ENCODE measurements at places on chromosomes 1 and 21.

DNA sequence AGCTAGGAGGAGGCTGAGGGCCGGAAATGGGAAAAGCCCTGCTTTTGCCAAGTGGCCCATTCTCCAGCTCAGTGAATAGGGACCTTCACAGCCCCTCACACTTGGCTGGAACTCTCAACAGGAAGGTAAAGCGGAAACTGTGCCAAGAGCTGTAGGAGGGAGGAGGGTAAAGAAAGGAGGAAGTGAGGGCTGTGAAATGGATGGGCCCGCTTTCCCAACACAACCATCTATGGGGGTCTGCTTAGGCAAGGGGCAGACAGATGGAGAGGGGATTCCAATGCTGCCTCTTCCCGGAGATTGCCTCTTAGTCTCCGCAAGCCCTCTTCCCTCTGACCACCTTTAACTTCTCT is 5.2 kb downstream of the INKA2 start:
- DNase-seq = no peak

- no peak for DNase-seq
Measured at GRCh38 chr21:33734291-33734690, 92.0 kb downstream of the ITSN1 start.

DNA sequence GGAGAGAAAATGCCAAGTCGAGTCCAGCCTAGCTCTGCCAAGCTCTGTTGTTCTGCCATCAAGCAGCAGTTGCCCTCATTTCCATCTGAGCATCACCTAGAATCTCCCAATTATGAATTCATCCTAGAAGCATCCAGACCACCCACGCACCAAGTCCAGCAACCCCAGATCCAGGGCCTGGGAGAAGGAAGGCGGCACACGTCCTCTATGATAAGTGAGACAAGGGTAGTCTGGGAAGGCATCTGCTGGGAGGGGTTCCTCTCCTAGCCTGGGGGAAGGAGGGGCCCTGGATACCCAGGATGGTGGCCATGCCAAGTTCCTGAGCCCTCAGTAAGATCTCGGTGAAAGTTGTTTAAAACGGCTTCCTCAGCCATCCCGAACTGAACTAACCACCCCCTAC is 70.7 kb downstream of the VWA5B1 start:
- DNase-seq = no peak

GRCh38 chr1:222594789-222595188 is 5.1 kb upstream of the TAF1A start:
- no peak for DNase-seq

- no peak for DNase-seq
Measured at GRCh38 chr1:68571454-68572235, 74.8 kb upstream of the DEPDC1 start.

DNA sequence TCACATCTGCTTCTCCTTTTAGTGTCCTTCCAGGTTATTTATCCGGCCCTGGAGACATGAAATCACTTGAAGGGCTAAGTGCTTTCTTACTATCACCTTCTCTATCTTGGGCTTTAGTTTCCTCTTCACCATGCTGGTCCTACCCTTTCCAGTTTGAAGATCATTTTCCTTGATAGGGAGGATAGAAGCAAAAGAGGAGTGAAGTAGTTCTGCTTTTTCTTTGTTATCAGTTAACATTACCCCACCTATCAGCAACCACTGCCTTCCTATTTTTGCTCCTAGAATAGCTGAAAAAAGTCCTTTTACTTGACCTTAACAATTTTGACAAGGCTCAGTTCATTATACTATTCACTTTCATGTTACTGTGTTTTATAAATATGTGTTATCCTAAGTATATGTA is 19.4 kb downstream of the RGL1 start:
- DNase-seq = no peak

DNA sequence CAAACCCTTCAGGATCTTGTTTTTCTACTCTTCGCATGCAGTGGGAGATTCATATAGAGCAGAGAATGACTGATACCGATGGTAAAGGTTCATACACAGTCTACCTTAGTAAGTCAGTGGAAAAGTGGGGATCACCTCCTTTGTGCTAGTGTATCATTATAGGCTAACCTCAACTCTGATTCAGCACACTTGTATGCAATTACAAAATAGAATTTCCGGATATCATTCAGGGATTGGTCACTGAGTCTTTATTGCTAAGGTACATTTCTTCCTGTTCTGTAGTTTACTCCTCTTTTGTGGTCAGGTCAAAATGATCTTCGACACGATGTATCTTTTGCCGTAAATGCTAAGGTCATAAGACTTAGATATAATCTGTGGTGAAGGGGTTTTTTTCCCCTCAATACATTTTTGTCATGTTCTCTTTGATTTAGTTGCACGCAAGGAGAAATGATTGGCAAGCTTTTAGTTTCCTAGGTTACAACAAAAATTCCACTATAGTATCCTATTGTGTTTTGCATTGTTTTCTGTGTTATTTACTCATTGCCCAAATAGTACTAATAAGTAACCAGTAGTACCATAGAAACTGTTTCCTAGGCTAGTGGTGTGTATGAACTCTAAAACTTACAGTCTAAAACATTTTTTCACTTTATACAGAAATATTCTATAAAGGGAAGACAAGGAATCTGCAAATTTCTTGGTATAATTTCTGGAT is 35.7 kb upstream of the PLA2G4A start:
- DNase-seq = no peak

- DNase-seq = no peak
Measured at GRCh38 chr21:14688412-14688811, 142.3 kb upstream of the SAMSN1 start.

GRCh38 chr1:15204931-15205330 is 42.1 kb upstream of the FHAD1 start:
- no peak for DNase-seq

DNA sequence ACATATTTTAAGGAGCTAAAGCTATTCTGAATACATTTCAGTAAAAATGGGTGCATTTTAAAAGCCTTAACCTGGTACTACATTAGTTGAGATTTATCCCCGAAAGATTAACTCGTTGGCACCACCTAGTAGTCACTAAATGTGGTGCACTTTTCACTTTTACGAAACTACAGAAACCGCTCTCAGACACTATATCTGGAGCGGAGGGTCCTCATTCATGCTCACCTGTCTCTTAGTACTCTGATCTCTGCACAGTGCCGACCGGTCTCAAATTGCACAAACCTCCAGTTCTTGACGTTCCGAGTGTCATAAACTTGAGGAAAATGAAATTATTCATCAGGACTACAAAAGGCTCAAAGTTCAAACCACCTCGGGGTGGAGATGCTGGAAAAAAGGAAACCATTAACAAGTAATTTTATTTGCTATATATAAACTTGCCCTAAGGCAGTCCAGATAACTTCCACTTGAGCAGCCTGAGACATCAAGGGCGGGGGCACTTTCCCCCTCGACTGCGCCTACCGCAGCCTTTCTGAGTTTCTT is 722 bp downstream of the LZIC start:
- no peak for DNase-seq

DNA sequence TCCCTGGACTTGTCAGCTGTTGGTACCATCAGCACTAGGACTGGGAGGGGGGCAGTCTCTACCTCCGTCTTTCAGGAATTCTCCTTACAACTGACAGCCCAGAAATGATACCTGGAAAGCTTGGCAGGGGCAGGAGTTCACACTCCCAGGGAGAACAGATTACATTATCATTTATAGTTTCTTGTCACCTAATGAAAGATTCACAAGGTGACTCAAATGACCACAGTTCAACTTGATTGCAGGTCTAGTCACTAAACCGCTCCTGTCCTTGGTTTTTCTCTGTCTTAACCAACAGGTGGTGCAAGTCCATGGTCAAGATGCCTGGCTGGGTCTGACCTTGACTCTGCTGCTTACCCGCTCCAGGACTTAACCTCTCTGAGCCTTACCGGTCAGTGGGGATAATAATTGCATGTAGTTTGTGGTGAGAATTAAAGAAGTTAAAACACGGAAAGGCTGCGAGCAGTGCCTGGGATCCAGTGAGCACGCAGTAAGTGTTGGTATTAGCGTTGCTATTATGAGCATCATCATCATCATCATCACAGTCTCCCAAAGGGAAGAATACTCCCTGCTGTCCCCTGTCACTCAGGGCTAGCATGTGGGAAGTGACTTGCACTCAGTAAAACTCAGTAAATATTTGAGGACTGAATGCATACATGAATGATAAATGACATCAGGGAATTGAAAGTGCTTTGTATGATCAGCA is 125.3 kb upstream of the CD34 start:
- DNase-seq = no peak

GRCh38 chr1:234320069-234320468 is 53.2 kb upstream of the COA6 start:
- no peak for DNase-seq

DNA sequence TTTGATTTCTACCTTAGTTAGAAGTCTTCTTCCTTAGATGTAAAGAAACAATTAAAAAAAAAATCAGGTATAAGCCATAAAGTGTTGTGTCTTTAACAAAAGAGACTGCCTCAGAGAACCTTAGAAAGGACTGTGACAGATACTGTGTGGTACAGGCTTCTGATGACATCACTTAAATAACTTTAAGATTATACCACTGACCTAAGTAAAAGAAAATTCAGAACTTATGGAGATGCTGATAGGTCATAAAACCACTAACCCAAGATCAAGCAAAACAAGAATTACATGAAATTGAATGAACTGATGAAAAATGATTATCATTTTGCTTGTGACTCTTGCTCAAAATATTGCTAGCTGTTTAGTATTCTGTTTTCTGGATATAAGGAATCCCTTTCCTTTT is 220.8 kb downstream of the NRIP1 start:
- no peak for DNase-seq

DNA sequence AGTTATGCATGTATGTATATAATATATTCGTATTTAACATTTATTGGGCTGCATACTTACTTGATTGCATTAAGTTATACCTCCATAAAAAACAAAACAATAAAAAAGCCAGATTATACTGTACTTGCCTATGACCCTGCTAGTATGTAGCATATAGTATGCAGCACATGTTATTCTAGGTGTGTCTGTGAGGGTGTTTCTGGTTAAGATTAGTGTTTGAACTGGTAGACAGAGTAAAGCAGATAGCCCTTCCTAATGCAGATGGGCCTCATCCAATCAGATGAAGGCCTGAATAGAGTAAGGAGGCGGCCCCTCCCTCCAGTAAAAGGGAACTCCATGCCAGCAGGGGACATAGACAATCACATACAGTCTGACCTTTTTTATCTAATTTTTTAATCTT is 323.3 kb upstream of the USP24 start:
- no peak for DNase-seq

DNA sequence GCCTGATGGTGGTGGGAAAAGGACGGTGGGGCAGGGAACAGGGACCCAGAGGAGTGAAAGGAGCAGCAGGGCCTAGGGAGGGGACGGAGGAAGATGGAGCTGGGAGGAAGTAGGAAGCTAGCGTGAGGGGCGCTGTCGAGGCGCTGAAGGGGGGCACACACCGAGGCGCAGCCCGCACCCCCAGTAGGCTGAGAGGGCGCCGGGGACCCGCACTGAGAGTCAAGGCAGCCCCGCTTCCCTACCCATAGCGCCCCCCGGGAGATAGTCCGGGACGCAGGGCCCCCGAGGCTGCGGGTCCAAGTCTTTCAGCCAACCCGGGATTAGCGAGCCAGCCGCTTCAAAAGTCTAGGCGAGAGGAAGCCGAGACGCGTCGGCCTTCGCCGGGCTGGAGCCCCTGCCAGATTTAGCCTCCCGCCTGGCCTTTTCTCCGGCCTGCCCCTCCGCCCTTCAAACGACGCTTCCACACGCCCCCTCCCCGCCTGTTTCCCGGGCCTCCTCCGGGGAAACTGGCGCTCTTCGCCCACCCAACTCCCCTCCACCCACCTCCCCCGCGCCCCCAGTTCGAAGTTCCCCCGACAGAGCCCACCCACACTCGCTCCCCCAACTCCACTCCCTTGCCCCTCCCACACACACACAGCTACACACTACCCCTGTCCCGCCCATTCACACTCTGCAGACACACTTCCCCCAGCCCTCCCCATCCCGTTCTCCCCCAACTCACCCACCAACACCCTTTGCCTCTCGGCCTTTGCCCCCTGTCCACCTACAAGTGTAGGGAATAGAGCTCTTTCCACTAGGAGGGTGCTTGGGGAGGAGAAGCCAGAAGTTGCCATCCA is 7.8 kb upstream of the PROX1 start:
- no peak for DNase-seq

DNA sequence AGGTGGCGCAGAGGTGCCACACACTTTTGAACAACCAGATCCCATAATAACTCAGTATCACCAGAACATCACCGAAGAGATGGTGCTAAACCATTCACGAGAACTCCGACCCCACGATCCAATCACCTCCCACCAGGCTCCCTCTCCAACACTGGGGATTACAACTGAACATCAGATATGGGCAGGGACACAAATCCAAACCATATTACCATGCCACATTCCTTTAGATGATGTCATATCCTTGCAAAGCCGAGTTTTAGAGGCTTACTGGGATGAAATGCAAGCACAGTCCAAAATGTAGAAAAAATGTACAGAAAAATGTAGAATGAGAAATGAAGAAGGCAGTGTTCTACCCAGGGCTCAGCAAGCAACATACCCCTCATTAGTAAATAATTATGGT is 64.7 kb downstream of the SGIP1 start:
- DNase-seq = no peak

DNA sequence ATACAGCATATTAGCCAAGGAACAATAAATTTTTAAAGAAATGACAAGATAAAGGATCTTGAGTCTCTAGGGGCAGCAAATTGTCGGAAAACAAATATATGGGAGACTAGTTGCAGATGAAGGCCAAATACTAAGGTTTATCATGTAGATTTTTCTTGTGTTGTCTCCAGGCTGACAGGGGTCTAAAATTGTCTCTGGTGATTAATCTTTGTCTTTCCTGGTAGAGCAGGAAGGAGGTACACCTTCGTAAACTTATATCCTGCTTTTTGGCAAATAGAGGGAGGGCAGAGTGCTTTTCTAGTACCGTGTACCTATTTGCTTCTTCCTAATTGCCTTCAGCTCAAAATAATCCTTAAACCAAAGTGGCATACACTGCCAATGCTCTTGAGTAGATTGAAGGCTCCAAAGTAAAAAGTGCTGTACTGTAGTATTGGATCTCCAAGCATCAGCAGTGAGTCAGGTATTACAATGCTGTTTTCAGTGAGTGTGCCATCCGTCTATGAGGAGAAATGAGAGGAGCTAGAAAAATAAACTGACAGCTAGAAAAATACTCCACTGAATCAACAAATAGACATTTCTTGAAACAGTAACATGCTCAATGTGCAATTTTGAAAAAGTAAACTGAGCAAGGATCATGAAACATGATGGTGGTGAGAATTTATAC is 1.8 kb upstream of the LEPR start:
- no peak for DNase-seq

GRCh38 chr21:45267390-45267760 is 20.3 kb downstream of the POFUT2 start:
- no peak for DNase-seq
